ENCODE measurements at places on chromosomes 7 and 10. TPM values are rescaled to one million over a fixed set of nuclear protein-coding genes. Genes with fewer than 3 reads are reported as not detected.

KIAA1217 gene
- 24.0 TPM for total RNA-seq

- no peak for DNase-seq
These were observed 603.4 kb upstream of the AUTS2 start for GRCh38 chr7:68994841-68995240.

GRCh38 chr7:5827755-5828154 lies 46.3 kb upstream of the RNF216 start:
- DNase-seq, result no peak

- DNase-seq, result no peak
These were observed 52.8 kb downstream of the REEP3 start for GRCh38 chr10:63574011-63574410.

DNA sequence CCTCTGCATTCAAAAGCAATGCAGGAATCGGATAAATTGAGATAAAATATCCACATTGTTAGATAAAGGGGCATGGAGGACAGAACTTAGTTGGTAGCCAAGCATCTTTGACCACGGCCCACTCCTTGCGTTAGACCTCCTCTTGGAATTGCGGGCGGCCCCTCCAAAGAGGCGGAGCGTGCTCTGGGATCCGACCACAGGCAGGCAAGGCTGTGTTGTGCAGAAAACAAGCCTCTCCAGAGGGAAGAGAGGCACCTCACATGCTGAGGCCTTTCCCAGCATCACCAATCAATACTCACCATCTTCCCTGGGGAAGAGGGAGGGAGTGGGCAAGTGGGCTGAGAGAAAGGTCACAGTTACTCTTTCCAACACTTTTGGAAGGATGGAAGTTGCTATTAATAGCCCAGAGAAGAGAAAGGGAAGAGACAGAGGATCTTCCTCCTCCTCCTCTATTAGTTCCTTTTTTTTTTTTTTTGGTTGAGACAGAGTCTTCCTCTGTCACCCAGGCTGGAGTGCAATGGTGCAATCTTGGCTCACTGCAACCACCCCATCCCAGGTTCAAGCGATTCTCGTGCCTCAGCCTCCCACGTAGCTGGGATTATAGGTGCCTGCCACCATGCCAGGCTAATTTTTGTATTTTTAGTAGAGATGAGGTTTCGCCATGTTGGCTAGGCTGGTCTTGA lies 49.7 kb upstream of the NRF1 start:
- DNase-seq, result no peak

DNA sequence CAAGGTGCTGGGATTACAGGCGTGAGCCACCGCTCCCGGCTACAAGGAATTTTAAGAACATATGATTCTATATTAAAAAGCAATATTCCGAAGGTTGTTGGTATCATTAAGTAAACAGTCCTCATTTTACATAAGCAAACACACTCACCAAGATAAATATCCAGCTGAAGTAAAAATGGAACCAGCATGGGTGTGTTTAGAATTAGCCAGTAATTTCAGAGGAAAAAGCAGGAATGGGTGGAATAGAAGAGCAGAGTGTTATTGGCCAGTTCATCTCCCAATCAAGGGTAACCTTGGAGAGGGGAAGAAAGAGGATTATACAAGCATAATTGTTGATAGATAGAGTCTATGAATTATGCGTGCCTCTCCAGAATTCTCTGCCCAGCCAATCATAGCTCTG lies 31.7 kb upstream of the MAT1A start:
- no peak for DNase-seq

DNA sequence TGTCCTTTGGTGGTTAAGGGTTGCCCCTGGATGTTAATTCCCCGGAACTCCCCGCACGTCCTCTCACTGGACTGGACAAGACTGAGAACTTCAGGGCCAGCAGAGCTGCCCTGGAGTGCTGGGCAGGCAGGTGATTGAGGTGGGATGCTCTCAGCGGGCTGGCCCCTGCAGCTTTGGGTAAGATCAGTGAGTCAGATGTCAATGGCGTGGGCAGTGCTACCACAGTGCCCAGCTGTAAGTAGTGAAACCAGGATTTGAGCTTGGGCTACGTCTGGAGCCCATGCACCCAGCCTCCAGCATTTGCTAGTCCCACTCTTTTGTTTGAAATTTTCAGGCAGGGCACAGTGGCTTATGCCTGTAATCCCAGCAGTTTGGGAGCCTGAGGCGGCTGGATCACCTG lies 6.7 kb upstream of the SEPHS1 start:
- no peak for DNase-seq

Measured in cardiac septum (tissue), 1 donor.